ENCODE measurements at places on chromosomes 3 and 15.

DNA sequence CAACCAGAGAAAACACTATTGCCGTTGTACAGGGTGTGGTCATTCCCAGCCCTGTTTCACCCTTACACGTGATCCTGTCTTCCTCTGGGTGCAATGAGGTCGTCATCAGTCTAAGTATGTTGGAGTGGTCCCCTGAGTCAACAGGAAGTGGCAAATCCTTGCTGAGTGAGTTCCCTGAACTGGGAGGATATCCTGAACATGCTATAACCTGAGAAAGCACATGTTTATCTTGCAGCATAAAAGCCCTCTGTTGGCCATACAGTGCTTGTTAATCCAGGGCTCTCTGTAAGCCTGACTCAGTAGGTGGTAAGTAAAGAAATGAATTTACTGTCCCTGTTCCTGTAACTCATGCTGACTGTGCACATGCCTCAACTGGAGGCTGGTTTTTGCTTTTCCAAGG lies 477.8 kb upstream of the RGMA start:
- DNase-seq = no peak

DNA sequence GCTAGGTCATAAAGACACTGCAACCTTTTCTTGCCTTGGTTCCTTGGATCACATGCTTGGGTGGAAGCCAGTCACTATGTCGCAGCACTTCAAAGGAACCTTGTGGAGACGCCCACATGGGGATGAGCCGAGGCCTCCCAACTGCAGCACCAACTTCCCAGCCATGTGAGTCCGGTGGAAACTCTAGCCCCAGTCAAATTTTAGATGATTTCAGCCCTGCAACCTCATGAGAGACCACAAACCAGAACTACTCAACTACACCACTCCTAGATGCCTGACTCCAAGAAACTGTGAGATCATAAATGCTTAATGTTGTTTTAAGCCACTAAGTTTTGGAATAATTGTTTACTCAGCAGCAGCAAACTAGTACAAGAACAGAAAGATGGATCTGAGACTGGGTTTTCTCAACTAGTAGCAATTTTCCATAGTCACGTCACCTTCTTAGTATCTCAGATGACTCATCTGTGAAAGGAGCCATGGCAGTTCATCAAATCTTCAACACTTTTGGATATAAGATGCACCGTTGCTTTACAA lies 86.5 kb downstream of the MB21D2 start:
- no peak for DNase-seq

DNA sequence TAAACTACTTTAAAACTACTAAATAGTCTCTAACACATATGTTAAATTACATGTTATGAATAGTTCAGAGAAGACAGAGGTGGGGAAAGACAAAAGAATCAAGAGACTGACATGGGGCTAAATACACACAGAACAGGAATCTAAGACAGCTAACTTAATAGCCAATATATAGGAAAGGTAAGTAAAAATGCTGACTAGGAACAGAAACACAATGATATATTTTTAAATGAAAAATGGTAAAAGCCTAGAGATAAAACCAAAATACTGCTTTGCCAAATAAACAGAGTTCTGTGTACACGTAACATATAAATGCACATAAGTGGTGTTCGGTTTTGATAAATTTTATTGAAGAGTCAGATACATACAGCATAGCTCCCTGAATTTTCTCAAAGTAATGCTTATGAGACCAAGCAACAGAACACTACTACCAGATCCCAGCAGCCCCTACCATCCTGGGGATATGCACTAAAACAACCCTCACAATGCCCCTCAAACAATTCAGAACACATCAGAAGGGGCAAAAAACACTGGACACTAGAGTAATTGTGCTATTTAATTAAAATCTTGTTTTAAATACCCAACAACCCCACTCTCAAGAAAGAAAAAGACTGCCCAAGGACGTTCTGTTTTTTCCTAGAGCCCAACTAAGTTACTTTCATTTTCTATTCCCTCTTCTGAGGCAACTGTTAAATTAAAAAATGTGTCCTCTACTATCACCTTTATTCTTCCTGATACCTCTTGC lies 121.1 kb downstream of the ADAM10 start:
- DNase-seq = peak; percentile 23

DNA sequence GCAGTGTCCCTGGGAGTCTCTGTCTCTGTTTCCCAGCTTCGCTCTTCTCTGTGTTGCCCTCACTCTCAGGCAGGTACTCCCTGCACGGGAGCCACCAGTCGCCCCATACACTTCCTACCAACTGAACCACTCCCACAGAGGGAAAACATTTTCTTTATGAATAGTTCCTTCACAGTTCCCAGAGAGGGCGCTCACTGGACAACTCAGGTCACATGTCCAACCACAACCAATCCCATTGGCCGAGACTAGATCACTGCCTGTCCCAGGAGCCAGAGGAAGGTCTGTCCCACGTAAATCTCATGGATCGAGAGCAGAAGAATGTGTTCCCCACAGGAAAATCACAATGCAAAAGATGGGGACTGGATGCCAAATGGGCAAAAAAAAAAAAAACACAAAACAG lies 26.1 kb downstream of the GRK7 start:
- DNase-seq = no peak

DNA sequence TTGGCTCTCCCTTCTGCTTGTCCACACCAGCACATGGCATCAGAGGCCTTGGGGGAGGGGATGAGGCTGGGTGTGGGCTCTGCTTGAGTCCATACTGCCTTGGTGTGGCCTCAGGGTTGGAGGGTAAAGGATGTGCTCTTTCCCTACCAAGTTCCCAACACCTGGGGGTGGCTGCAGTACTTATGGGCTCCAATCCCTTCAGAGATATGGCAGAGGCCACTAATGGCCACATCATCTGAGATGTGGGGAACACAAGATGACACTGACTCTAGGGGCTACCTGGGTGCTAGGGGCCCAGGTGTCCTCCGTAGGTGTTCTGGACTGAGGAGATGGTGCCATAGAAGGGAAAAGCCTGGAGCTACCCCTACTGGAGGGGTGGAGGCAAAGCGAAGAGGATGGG lies 6.9 kb downstream of the CXCR6 start:
- DNase-seq = no peak

DNA sequence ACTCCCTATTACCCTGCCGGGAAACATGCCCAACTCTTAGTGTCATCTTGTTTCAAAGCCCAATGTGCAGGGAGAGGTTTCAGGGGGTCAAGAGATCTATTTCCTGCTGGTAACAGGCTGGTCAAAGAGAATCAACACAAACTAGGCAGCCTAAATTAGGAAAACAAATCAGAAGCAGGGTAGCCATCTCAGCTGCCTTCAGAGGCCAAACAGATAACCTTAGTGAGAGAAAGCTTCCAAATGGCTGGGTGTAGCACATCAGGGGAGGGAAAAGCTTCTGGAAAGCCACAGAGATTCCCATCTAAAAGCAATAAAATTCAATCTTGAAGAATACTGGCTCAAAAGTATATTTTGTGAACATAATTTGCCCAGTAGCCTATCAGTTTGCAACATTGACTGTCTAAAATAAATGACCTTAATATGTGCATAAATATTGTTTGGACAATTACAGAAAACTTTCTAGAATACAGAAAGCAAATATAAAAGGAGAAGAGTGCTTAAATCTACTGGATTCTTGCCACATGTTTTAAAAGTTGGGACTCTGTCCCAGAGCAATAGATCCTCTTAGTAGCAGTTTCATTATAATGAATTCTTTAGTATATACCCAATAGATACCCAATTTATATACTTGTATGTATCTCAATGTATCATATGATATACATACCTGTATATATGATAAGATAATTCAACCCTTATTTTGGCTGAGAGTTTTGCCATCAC lies 371.9 kb upstream of the RARB start:
- DNase-seq = no peak

DNA sequence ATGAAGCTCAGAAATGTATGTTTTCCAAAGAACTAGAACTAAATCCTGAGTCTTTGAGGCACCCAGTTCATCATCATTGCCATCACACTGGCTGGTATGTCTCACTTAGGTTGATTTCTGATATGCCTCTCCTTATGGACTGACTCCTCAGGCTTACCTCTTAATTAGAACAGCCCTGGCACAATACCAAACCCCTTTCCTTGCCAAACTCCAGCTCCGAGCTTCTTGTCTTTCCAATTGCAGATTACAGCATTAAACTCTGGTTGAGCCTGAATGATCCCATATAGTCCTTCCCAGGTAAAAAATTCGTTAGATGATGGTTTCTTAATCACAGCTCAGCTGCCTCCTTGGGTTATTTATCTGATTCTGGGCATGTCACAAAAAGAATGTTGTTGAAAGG lies 66.3 kb downstream of the RTP4 start:
- no peak for DNase-seq

- no peak for DNase-seq
Observed at GRCh38 chr15:100571592-100572167, 30.3 kb downstream of the LINS1 start.

- no peak for DNase-seq
Observed at GRCh38 chr15:31606931-31607497, 280.4 kb downstream of the KLF13 start.

DNA sequence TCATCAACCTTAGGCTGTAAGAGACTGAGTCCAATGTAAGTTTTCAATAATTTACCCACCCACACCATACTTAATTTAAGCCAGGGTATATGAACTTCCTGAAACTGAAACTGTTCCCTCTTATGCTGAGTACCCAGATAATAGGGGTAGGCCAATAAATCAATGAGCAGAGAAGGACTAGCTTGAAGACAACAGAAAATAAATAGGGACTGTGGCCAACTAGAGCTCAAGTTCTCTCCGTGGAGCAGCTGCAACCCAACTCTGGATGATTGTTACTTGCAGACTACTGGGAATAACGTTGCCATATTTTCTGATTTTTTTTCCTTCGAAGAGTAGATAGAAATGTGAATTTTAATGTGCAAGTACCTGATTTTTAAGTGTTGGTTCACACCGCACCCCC lies 128.0 kb downstream of the ATG7 start:
- no peak for DNase-seq

- DNase-seq = no peak
Observed at GRCh38 chr3:61814674-61815073, 253.3 kb downstream of the PTPRG start.

DNA sequence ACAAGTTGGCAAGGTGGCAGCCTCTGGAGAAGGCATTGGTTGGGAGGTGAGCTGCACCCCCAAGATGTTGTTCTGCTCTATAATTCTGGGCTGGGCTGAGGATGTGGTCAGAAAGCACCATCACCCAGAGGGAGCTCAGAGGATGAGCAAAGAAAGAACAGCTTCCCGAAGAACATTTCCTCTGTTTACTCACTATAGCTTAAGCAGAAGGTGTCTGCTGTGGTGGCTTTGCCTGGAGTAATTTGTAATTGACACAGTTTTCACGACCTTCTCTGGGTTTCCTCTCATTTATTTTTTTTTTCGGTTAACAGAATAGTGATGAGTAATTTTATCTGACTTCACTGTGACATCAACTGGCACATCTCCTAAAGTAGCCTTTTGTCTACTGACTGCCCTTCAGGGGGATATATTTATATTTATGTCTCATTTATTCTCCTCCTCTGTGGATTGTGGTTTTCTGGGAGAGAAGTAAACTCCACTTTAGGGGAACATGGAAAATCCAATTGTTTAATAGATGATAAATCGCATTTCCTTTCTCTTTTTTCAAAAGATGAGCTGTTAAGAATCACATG lies 49.5 kb upstream of the ABHD17C start:
- DNase-seq = no peak

GRCh38 chr15:70806992-70807712 lies 43.8 kb upstream of the UACA start:
- no peak for DNase-seq

- DNase-seq = no peak
Observed at GRCh38 chr15:87669846-87670245, 586.7 kb downstream of the NTRK3 start.

DNA sequence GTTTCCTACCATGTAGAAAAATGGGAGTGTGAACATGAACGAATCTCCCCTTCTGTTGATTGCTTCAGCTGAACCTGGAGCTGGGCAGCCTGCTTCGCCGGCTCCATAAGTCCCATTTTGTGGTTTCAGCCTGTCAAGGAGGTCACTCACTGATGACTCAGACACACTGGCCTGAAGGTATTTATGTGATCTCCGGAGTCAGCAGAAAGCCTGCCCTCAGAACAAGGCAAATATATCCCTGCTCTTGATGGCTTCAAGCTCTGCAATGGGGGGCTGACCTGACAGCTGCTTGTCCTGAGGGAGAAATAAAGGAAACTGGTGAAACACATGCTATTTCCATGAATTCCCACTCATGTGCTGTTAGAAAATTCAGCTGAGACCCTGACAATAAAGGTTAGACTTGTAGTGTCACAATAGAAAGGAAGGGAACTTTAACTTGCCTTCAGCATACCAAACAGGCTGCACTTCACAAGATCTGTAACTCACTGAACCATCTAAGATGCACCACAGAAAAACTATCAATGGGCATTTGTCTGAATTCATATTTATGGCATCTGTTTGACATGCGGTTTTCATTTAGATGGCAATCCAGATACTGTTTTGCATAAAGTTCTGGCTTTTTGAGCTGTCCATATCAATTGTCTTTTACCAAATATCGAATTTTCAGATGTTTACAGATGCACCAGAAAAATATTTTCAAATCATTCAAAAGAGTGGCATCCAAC lies 282.0 kb upstream of the VEPH1 start:
- no peak for DNase-seq

DNA sequence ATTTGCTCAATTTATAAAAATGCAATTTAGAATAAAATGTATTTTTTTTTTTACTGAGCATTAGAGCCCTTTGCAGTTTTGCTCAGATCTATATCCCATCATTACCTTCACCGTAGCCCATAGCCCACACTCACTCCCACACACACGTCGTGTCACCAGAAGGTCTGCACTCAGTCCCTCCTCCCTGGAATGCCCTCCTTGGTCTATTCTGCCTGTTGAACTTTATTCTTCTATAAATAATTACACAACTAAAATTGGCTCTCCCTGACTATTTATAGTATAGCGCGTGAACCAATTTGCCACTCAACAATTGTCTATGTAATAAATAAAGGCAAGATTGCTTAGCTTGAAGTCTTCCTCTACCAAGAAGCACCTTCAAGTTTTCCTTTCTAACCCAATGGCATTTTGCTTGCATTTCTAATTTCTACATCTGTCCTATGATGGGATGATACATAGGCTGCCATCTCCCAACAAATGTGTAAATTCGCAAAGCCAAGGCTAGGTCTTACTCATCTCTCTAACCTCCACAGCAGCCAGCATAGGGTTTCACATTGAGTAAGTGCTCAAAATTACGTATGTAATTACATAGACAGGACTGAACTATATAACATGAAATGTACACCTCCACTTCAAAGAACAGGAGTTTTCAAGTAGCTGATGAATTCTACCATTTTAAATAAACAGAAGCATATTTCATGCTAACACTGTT lies 172.0 kb upstream of the HES1 start:
- peak; percentile 70 for DNase-seq

- DNase-seq = no peak
Observed at GRCh38 chr3:128473180-128473519, 6.5 kb upstream of the DNAJB8 start.

DNA sequence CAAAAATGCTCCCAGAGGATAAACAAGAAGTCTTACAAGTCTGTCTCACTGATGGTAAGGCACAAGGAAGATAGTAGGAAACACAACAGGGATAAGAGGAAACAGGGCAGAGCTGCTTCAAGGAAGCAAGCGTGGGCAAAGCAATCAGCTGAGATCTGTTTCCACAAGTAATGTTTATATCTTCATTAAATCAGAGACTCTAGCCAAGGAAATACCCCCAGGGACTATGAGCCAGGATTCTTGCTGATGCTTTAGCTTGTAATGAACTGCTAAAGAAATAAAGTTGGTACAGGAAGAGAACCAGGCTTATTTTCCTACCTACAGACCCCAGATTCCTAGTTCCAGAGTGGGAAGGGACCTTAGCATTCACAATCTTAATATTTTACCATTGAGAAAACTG lies 112.7 kb upstream of the C3orf80 start:
- no peak for DNase-seq

GRCh38 chr3:43872301-43872700 lies 181.6 kb downstream of the ABHD5 start:
- DNase-seq = no peak

Data from GM13977 (cell line).